RKO (cell line): ENCODE measurements at places on chromosomes 12 and 14.

DNA sequence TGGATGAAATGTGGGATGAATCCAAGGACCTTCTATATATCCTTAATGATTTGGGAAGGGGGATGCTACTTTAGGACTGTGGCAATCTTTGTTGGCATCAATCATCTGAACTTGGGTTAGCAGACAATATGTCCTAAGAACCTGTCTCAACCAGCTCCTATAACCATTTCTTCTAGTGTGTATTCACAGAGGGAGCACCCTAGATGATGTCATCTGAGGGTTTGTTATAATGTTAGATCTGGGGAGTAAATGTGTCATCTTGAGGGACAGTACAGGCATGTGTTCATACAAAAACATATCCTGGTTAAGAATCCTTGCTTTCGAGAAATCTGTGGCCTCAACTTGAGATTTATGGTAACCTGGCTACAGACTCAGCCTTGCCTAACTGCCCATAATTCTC lies 41.9 kb upstream of the NFKBIA start:
- DNase-seq, result no peak

GRCh38 chr12:83018088-83018487 lies 331.4 kb downstream of the TMTC2 start:
- no peak for DNase-seq

DNA sequence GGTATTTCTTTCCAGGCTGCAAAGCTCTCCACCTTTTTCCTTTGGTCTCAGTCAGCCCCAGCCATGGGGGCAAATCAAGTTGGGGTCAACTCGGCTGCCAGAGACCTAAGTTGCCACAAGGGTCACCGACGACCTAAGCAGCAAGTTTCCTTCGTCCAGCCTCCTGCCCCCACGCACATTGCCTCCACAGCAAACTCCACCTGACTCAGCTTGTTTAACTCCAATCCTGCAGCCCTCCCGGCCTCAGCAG lies 767 bp upstream of the KCNMB4 start:
- DNase-seq, result no peak

GRCh38 chr12:88052686-88053085 lies 23.5 kb upstream of the C12orf50 start:
- DNase-seq, result peak; percentile 77
